ENCODE measurements at places on chromosomes 1 and 21.

DNA sequence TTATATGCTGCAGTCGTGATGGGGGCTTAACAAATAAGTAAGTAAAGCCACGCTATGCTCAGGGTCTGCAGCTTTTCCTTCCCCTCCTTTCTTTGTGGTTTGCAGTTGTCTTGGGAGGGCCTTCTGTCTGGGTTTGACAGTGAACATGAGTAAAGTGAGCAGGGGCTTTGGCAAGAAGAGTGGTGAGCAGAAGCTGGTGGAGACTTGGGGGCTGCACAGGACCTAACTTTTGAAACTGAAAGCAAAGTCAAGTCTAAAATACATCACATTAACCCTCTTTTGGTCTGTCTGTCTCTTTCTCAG is 368.6 kb upstream of the VAMP3 start:
- DNase-seq = no peak

DNA sequence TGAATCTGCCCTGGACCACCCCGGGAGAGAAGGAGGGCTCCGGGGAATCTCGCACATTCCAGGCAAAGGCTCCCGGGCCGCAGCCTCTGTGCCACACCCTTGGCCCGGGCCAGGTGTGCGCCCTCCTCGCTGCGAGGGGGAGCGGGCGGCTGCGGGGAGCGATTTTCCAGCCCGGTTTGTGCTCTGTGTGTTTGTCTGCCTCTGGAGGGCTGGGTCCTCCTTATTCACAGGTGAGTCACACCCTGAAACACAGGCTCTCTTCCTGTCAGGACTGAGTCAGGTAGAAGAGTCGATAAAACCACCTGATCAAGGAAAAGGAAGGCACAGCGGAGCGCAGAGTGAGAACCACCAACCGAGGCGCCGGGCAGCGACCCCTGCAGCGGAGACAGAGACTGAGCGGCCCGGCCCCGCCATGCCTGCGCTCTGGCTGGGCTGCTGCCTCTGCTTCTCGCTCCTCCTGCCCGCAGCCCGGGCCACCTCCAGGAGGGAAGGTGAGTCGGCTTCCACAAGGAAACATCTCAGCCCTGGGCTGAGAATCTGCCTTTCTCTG is at the start of gene LAMC2:
TSS of gene LAMC2 (plus strand) at position 324 of the 550 bp plus-strand sequence. CDS start at position 413, 89 bp downstream.
- DNase-seq = peak; percentile 65

DNA sequence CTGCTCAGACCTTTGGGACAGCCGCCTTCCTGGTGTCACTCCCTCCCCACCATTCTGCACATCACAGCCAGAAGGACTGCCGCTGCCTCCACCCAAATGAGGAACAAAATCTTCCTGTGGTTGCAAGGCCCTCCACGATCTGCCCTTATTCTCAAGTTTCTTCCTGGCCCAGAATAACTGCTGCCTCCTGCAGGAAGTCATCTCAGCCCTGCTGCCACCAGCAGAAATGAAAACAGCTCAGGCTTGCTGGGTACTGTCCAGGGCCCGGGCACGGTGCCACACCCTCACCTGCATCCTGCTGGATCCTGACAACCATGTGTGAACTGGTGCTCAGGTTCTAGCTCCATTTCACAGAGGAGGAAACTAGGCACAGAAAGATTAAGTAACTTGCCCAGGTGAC is 2.8 kb downstream of the CLDN19 start:
- no peak for DNase-seq

DNA sequence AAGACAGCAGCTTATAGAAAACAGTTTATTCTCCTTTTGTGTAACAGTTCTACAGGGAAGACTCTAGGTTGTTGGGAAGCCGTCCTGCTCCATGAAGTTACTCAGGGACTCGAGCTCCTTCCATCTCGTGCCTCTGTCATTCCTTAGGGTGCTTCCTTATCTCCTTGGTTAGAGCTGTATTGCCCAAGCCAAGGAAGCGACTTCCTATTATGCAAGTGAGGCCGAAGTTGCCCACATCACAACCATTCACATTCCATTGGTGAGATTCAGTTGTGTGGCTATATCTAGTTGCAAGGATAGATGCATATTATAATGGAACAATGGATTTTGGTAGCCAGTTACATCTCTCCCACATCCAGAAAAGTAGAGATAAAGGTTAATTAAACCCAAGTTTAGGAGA is 9.0 kb downstream of the GSTM5 start:
- no peak for DNase-seq

GRCh38 chr1:107467286-107467685 is 326.4 kb downstream of the NTNG1 start:
- no peak for DNase-seq

DNA sequence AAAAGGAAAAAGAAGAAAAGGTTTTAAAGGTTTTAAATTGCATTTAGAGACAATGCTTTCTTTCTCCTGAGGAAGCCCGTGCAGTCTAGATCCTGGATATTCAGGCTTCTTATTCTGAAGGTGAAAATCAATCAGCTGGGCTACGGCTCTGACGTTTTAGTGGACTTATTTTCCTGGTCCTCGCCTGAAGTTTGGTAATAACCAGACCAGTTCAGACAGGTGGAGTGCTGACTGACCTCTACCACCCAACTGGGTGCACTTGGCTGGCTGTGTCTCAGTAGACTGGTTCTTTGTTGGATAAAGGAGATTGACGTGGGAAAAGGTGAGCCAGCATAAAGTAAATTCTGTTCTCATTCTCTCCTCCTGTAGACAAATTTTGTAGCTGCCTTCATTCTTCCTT is 7.2 kb upstream of the ATP1A1 start:
- DNase-seq = no peak

DNA sequence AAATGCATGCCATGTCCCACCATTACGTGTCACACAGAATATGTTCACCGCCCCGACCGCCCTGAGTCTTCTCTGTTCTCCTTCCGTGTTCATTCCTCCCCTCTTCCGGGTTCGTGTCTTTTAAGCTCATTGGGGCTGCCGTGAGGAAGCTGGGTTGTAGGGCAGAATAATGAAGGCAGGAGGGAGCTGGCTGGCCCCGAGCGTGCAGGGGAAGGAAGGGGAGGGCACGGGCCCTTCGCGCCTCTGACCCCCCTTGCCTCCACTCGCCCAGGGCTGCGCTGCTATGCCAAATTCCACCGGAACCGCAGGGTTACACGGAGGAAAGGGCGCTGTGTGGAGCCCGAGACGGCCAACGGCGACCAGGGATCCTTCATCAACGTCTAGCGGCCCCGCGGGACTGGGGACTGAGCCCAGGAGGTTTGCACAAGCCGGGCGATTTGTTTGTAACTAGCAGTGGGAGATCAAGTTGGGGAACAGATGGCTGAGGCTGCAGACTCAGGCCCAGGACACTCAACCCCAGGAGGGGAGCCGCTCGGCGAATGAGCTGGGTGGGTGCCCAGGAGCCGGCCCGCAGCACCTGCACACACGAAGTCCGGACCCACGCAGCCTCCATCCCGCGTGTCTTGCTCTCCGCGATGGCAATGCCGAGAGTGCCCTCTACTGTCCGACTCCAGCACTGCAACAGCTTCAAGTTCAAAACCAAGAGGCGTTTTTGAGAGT is 16.5 kb upstream of the AGTRAP start:
- peak; percentile 91 for DNase-seq

DNA sequence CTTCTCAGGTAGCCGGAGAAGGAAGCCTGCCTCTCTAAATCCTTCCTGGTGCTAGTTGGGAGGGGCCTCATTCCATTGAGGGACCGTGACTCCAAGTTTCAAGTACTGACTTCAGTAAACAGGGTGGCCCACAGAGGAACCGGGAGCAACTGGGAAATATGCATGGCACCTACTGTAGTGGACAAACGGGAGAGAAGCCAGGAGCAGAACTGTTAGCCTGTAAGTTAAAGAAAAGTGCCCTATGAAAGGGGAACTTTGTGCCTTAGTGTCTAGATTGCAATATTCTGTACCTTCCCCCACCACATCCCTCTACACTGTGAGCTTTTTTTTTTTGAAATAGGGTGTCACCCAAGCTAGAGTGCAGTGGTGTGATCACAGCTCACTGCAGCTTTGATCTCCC is 33.2 kb upstream of the KANK4 start:
- no peak for DNase-seq

DNA sequence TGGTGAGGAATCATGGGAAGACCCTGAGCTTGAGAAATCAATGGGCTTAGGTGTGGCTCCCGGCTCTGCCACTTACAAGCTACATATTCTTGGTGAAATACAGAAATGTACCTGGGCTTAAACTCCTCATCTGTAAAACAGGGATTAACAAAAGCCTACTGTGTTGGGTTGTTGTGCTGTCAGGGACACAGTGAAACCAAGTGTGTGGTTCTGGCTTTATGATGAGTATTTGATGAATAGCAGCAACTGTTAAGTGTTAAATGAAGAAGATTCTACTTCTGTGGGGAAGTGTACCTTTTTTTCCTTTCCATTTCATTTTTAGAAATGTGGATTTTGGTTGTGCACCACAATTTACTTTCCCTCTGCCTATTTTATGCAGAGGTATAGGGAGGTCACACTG is 41.1 kb upstream of the DUSP10 start:
- no peak for DNase-seq

DNA sequence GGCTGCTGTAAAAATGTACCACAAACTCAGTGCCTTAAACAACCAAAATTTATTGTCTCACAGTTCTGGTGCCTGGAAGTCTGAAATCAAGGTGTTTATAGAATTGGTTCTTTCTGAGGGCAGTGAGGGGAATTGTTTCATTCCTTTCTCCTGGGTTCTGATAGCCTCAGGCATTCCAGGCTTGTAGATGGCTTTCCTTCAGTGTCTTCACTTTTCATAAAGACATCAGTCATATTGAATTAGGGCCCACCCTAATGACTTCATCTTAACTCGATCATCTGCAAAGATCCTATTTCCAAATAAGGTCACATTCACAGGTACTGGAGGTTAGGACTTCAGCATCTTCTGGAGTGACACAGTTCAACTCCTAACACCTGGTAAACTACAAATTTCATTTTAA is 15.0 kb downstream of the CDKN2C start:
- no peak for DNase-seq

DNA sequence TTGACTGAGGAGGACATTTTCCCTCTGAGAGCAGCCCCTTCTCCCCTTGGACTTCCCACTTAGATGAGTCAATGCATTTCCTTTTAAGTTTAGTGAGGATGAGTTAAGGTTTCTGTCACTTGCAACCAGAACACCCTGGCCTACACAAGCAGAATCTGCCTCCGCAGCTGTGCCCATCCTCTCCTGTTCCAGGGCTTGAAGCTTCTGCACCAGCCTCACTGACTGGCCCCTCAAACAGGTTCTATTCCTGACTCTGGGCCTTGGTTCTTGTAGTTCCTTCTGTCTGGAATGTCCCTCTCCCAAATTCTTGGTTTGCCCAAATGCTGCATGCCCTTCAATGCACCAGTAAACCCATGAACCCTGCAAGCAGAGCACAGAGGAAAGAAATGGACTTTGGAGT is 394.4 kb downstream of the PTPRU start:
- no peak for DNase-seq

DNA sequence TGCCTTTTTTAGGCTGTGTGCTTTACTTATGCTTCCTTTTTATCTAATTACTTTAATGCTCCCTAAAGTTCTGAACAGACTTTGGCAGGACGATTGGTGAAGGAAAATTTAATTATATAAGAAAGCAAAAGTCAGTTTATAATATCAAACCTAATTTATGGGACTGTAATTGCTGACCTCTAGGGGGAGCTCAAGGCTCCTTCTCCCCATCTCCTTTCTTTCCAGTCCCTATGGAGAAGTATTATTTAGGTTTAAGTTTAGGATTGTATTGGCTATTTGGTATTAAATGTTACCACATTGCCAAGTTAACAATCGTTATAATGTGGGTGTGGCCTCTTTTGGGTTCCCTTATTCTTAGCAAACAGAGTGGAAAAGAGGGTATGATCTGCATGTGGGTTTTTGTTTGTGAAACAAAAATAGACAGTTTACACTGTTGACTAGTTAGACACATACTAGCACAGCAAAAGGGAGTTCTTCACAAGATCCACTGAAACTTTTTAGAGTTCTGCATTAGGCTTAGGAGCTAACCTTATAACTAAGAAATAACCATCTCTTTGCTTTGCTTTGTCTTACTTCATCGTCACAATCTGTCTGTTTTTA is 48.2 kb upstream of the TNFSF4 start:
- DNase-seq = no peak

GRCh38 chr21:16307256-16307655 is 577.5 kb downstream of the USP25 start:
- peak; percentile 67 for DNase-seq

GRCh38 chr1:37453647-37454046 is 20.7 kb upstream of the ZC3H12A start:
- no peak for DNase-seq

DNA sequence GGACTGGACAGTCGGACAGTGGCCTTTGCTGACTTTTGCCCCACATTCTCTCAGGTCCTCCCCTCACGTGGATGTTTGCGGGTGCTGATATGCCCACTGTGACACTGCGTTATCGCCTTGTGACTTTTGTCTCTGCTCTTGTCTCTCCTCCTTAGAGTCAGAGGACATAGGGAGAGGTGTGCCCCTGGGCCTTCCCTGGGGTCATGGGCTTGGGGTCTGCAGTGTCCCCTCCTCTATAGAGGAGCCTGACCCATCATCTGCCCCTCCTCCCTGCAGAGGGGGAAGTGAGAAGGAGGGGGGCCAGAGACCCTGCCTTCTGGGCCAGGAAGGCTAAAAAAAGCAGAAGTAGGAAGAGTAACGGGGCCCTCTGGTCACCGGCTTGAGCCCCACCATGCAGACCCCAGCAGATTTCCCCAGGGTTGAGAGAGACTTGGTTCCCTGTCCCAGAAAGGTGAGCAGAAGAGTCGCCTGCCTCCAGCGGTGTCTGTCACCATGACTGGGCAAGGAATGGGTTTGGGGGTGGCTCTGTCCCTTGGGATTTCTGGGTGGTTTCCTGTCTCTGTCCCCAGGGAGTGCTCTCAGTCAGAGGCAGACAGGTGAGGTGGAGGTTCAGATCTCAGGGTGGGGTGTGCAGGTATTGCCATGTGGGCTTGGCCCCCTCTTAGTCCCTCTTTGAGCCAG is 13.3 kb downstream of the RPS6KA1 start:
- no peak for DNase-seq

- DNase-seq = no peak
Observed at GRCh38 chr1:42206164-42206563, 41.6 kb upstream of the GUCA2A start.

GRCh38 chr1:22286491-22286890 is 143.6 kb upstream of the WNT4 start:
- no peak for DNase-seq

DNA sequence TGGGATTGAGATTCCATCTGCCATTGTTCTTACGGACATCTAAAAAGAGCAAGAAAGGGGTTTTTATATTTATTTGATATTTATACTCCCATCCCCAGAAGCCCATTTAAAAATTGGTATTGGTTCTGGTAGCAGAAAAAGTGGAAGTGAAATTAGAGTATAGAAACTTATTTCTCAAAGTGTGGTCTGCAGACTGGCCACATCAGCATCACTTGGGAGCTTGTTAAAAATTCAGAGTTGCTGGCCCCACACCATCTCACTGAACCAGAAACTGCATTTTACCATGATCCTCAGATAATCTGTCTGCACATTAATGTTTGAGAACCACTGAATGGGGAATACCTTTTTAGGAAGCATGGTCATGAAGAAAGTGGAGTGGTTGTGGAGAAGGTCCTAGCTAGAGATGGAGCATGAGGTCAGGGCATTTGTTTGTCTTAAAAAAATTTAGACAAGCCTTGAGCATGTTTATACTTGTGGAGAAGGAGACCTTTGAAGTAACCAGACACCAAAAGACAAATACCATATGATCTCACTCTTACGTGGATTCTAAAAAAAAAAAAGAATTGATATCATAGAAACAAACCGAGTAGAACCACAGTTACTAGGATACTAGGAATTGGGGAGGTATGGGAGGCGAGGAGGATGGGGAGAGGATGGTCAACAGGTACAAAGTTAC is 116.3 kb downstream of the ST6GALNAC3 start:
- DNase-seq = no peak

- DNase-seq = no peak
Observed at GRCh38 chr1:78156805-78157521, 111.2 kb downstream of the GIPC2 start.

Measured in brain (organoid and tissue), 16 donors.